Cardiac muscle cell (in vitro differentiated cells and primary cell): ENCODE measurements at places on chromosomes 4 and X. TPM values are rescaled to one million over a fixed set of nuclear protein-coding genes. Genes with fewer than 3 reads are reported as not detected.

The ZCCHC12 gene
- 1.1 and 1.3 TPM in 2 replicates for polyA plus RNA-seq

The VCX2 gene
- not detected in 2 replicates for polyA plus RNA-seq

The CYSLTR1 gene
- 0.09 TPM in 1 of 2 replicates, not detected in the other for polyA plus RNA-seq

The GAR1 gene
- polyA plus RNA-seq = 29.2 and 37.4 TPM in 2 replicates

The GAGE2A gene
- not detected in 2 replicates for polyA plus RNA-seq

The PIR gene
- polyA plus RNA-seq = 5.3 and 5.9 TPM in 2 replicates

The BBS12 gene
- polyA plus RNA-seq = 7.4 and 9.9 TPM in 2 replicates

The KDR gene
- polyA plus RNA-seq = 41.7 and 55.6 TPM in 2 replicates

The PFKFB1 gene
- 0.15 and 0.51 TPM in 2 replicates for polyA plus RNA-seq

The DUSP21 gene
- not detected in 2 replicates for polyA plus RNA-seq

The NKX3-2 gene
- polyA plus RNA-seq = not detected in 2 replicates

The RTL5 gene
- polyA plus RNA-seq = 8.3 and 10.4 TPM in 2 replicates

The INPP4B gene
- polyA plus RNA-seq = 4.2 and 4.6 TPM in 2 replicates

The IBSP gene
- polyA plus RNA-seq = not detected in 2 replicates

The RBM46 gene
- polyA plus RNA-seq = 0.24 and 0.75 TPM in 2 replicates

The COX7B gene
- polyA plus RNA-seq = 1,340 and 1,709 TPM in 2 replicates

The ARHGAP6 gene
- polyA plus RNA-seq = 10.5 and 14.9 TPM in 2 replicates

The SOD3 gene
- 26.9 and 30.2 TPM in 2 replicates for polyA plus RNA-seq

The RPS6KA6 gene
- 1.4 and 4.0 TPM in 2 replicates for polyA plus RNA-seq

The NUDT9 gene
- polyA plus RNA-seq = 30.6 and 41.6 TPM in 2 replicates

The AREG gene
- 0.65 TPM in 1 of 2 replicates, not detected in the other for polyA plus RNA-seq

The DCX gene
- 0.34 and 0.55 TPM in 2 replicates for polyA plus RNA-seq

The SLC6A14 gene
- not detected in 2 replicates for polyA plus RNA-seq

The RHOH gene
- polyA plus RNA-seq = not detected in 2 replicates

The RNF128 gene
- 0.72 TPM in 1 of 2 replicates, not detected in the other for polyA plus RNA-seq

The LGI2 gene
- polyA plus RNA-seq = 8.7 and 12.6 TPM in 2 replicates

The RPA4 gene
- polyA plus RNA-seq = 0.31 and 0.94 TPM in 2 replicates

The RPGR gene
- 6.5 and 7.3 TPM in 2 replicates for polyA plus RNA-seq

The IL15 gene
- not detected in 2 replicates for polyA plus RNA-seq

The PDE5A gene
- 16.6 and 19.3 TPM in 2 replicates for polyA plus RNA-seq

The GATA1 gene
- 0.15 and 0.17 TPM in 2 replicates for polyA plus RNA-seq

The RAB40AL gene
- 0.62 and 0.87 TPM in 2 replicates for polyA plus RNA-seq

The DUX4 gene
- 0.12 TPM in 1 of 2 replicates, not detected in the other for polyA plus RNA-seq

The RAB33A gene
- 1.9 and 7.2 TPM in 2 replicates for polyA plus RNA-seq

The PCDH19 gene
- 0.14 and 1.7 TPM in 2 replicates for polyA plus RNA-seq
